Stimulated activated CD8-positive, alpha-beta memory T cell treated with anti-CD3 and anti-CD28 coated beads, Interleukin-4, amount 100 ng/mL, for 48 hours (primary cell): ENCODE measurements at places on chromosomes 11 and 22.

GRCh38 chr22:30922151-30922611, 46.4 kb downstream of the MORC2 start:
- peak; percentile 89 for DNase-seq

DNA sequence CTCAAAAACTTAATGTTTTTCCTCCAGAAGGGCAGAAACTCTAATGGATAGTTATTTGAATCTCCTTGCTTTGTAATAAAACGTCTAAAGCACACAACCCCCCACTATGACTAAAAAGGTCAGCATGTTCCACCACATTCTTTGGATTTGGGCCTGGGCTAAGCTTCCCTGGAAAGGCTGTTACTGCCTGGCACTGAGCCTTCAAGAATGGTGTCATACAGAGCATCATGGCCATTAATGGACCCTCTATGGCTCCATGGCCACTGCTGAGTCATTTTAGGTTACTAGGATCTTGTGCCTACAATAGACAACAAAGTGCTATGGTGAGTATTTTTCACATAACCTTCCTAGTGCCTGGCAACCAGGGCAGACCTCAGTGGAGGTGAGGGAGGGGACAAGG, 242.6 kb upstream of the FAT3 start:
- DNase-seq = no peak

GRCh38 chr22:30673136-30673535, 5.5 kb upstream of the DUSP18 start:
- DNase-seq = no peak

DNA sequence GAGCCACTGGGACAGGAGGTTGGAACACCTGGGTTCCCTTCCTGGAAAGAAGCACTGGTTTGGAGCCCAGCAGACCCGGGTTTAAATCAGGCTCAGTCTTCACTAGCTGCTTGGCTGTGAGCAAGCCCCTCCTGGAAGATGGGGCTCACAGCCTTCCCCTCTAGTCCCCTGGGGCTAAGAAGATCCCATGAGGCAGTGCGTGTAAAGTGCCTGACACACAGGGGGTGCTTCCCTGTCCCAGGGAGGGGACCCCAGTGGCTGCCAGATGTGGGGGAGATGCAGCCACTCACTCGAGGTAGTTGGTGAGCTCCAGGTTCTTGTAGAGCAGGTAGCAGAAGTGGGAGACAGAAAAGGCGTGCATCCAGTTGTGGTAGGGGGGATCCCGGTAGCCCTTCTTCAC, 93.2 kb downstream of the PDE2A start:
- DNase-seq = no peak

GRCh38 chr11:117966908-117967307, 19.3 kb upstream of the IL10RA start:
- peak; percentile 11 for DNase-seq

DNA sequence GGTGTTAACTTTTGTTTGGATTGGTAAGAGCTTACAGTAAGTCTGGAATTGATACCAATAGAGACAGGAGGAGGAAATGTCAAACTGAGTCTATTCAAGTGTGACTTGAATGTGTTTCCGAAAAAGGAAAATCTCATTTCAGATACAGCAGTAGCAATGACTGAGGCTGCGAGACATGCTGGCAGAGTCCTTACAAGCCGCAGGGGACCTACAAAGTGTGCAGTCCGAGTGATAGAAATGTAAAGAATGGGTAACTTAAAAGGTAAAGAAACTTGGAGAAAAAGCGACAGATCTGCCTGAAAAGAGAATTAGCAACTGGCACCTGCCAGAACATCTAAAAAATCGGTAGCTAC, 444 bp downstream of the CWF19L2 start:
- peak; percentile 27 for DNase-seq

- no peak for DNase-seq
These were observed 2.1 kb upstream of the TMPRSS4 start for GRCh38 chr11:118074785-118075184.

- no peak for DNase-seq
These were observed 291.6 kb downstream of the BUD13 start for GRCh38 chr11:116481126-116481675.

- DNase-seq = no peak
These were observed 57.4 kb upstream of the PARVA start for GRCh38 chr11:12319988-12320387.

- DNase-seq = no peak
These were observed 80.6 kb upstream of the SYT13 start for GRCh38 chr11:45366619-45367190.

DNA sequence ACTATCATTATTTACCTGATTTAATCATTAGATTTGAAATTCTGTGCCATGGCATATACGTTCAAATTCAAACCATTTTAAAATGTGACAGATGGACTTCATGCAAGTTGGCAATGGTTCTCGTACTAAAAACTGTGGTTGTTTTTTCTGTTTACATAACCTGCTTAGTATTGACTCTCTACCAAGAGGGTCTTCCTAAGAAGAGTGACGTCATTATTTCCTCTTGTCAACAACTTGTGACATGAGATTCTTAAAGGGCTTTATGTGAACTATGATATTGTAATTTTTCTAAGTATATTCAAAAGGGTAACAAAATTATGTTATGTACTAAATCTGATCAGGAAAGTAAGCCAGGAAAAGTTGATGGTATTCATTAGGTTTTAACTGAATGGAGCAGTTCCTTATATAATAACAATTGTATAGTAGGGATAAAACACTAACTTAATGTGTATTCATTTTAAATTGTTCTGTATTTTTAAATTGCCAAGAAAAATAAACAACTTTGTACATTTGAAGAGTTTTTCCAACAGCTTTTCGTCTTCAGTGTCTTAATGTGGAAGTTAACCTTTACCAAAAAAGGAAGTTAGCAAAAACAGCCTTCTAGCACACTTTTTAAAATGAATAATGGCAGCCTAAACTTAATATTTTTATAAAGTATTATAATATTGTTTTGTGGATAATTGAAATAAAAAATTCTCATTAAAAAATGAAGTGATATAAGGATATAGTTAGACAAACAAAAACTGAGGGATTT, 87.0 kb downstream of the GRK3 start:
- DNase-seq = no peak

- no peak for DNase-seq
These were observed 10.4 kb downstream of the SULT4A1 start for GRCh38 chr22:43851979-43852307.

DNA sequence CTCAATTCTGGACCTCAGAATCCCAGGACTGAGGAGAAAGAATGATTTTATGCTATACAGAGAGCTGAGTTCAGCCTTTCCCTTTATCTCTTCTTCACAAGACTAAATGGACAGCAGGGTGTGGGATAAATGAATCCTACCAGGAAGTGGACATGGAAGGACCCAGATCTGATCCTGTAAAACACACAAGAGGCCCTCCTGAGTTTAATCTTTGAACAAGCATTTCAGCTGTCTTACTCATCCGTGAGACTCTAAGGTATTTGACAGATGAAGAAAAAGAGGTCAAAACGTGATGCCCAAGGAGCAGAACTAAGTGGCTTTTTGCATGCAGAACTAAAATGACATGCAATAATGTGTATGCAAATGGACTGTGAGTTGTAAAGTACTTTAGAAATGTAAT, 511.3 kb downstream of the DLG2 start:
- no peak for DNase-seq

- DNase-seq = no peak
These were observed 81.9 kb upstream of the WNT7B start for GRCh38 chr22:46058591-46059519.

- DNase-seq = no peak
These were observed 110.1 kb downstream of the NOX4 start for GRCh38 chr11:89381094-89381493.

DNA sequence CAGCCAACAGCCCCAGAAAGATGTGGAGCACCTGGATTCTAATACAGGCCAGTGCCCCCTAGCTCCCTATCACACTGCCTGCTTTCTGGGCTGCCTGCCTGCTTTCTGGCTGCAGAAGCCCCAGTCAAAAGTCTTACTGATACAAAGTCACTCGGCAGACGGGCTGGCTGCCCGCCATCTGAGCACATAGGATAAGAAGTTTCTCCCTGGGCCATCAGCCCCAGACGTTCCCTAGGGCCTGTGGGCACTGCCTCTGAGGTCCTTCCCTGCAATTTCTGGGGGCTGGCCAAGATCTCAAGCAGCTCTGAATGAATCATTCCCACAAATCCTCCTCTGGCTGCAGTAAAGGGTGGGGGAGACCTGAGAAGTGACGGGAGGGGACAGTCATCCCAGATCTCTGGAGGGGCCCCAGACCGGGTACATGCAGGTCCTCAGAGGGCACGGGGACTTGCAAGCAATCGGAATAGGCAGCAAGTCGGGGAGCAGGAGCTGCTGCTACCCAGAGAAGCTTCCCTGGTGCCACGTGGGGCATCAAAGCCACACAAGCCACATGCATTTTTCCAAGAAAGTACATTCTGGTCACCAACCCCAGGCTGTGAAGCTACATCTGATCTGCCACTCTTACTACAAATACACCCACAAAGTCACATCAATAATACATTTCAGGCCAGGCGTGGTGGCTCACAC, 4.7 kb downstream of the TPST2 start:
- DNase-seq = peak; percentile 40

GRCh38 chr22:22605074-22605404, 39.4 kb upstream of the GGTLC2 start:
- no peak for DNase-seq

GRCh38 chr11:124756033-124756752, 4.1 kb upstream of the VSIG2 start:
- DNase-seq = no peak

- peak; percentile 31 for DNase-seq
These were observed 29.4 kb upstream of the CCDC188 start for GRCh38 chr22:20180245-20180630.

DNA sequence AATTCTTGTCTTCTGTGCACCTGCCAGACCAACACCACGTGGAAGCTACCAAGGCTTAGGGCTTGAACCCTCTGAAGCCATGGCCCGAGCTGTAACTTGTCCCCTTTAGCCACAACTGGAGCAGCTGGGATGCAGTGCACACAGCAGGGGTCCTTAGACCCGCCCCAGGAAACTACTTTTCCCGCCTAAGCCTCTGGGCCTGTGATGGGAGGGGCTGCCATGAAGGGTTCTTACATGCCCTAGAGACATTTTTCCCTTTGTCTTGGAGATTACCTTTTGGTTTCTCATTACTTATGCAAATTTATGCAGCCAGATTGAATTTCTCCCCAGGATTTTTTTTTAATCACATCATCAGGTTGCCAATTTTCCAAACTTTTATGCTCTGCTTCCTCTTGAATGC, 9.7 kb downstream of the PATE3 start:
- DNase-seq = no peak

DNA sequence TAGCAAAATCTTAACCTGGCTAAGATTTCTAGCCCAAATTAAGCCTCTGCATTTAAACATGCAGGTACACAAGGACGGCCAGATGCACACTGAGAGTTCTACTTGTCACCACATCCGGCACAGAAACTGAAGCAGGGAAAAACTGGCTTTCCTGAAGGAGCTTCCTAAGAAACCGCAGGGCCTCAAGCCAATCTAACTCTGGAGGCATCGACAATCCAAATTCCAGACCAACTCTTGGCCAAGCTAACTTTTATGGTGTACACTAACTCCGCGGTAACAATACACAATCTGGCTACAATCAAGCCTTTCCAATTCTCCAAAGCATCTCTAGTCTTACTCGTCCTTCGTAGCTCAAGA, 1.2 kb downstream of the MSANTD2 start:
- no peak for DNase-seq

DNA sequence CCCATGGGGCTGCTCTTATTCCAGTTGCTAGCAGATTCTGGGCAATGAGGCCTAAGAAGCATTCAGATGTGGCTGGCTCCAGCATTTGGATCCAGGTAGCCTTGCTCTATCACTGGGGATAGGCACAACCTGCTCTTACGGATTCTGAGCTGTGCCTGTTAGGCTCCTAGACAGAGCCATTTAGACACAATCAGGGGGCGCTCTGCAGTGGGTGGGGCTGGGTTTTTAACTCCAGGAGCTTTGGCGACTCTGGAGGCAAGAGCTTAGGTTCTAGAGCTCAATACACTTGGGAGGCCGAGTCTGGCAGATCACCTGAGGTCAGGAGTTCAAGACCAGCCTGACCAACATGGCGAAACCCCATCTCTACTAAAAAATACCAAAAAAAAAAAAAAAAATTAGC, 32.0 kb downstream of the KCNC1 start:
- DNase-seq = no peak

DNA sequence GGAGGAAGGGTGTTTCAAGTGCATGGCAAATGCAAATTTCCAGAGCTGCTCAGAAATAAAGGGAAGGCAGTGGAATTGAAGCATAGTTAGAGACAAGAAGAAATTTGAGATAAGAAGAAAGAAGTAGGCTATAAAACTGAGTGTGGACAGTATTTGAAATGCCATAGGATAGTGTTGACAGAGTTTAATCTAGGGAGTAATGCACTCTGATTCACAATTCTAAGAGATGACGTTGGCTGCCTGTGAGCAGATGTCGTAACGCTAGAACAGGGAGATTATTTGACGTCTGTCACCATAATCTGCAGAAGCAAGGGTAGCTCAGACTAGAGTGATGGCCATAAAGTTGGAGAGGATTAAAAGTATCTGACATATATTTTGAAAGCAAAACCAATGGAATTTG, 389.9 kb upstream of the KIRREL3 start:
- no peak for DNase-seq

- no peak for DNase-seq
These were observed 109.7 kb downstream of the WNT7B start for GRCh38 chr22:45867118-45867905.

GRCh38 chr11:121012091-121012490, 11.8 kb upstream of the TBCEL start:
- DNase-seq = no peak

- no peak for DNase-seq
These were observed 7.8 kb upstream of the LIF start for GRCh38 chr22:30254314-30254713.

DNA sequence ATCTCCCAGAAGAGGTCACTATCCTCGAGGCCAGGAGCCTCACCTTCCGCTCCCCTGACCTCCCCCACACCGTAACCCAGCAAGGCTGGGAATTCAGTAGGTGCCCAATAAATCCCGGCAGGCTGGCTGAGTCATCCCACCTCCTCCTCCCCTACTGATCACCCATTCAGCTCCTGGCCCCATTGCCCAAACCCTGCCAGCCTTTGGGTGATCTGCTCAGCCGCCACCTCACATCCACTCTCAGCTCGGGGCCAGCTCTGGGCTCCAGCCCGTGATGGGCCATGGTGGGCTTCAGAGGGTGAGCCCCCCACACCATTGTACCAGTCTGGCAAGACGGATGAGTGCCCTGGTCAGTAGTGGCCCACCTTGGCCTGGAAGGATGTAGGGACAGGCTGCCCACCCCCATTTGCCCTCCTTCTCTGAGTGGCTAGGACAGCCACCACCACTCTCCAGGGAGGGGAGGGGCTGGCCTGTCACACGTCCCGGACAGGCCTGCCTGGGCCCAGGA, 8.2 kb downstream of the TRPM5 start:
- DNase-seq = no peak
